IPS DF 6.9 (cell line): ENCODE measurements at places on chromosomes 4 and X.

DNA sequence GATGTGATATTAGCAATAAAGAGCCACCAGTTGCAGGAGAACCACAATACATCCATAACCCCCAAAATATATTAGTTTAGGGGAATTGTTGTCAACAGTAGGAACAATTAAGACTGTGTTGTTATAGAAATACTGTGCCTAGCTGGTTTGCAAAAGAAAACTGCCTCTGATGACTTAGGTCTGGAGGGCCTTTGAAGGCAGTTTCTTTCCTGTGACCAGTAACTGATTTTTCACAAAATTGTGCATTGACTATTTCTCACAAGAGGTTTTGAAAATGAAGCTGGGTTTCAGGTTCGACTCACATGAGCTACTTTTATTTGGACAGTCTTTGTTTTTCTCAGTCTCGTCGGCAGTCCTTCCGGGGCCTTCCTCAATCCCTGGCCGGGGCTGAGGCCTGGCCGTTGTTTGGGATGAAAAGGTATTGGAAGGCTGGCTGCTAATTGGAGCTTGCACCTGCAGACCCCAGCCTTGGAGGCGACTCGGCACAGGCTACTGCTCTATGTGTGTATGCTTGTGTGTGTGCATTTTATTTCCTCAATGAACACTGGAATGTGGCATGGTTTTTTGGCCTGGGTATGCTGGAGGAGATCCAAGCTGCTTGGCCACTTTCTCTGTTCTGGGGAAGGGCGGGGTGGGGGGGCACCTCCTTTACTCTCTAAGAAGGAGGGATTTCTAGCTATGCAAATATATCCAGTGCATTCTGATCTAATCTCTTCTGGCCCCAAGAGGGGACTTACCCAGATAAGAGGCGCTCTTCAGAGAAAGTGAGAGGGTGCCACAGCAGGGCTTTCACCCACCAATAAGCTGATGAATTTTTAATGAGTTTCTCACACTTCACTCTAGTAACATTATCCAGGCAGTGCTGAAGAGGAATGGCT is 49.5 kb upstream of the LNX1 start:
- H3K27ac ChIP-seq = no peak overlapping the region
- H3K27me3 ChIP-seq = no peaks in the 10 kb centered on the region
- H3K36me3 ChIP-seq = no peaks in the 10 kb centered on the region
- no peak overlapping the region for H3K4me3 ChIP-seq
- no peaks in the 10 kb centered on the region for H3K4me1 ChIP-seq
- no peak for DNase-seq

DNA sequence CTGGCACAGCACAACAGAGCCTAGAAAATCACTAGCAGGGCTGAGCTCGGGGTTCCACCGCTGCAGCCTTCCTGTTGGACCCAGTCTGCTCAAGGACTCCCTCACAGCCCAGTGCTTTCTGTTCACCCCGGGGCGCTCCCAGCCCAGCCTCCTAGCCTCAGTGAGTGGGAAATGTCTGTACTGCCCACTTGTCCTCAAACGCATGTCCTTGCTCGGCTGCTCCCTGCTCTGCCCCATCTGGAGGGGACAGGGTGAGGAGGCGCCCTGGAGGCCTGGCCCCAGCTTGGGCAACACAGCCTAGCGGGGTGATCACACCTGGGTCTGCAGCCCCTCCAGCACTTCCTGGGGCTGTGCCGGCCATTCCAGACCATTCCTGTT is 11.9 kb upstream of the CCNQ start:
- H3K4me1 ChIP-seq = no peaks in the 10 kb centered on the region
- no peak for DNase-seq
- H3K4me3 ChIP-seq = no peak overlapping the region
- no peaks in the 10 kb centered on the region; the same call in 1 of the 2 replicates for H3K27me3 ChIP-seq
- H3K36me3 ChIP-seq = no peaks in the 10 kb centered on the region
- H3K27ac ChIP-seq = no peak overlapping the region

- H3K36me3 ChIP-seq = no peaks in the 10 kb centered on the region; the same call in 1 of the 2 replicates
- no peak overlapping the region for H3K27ac ChIP-seq
- H3K27me3 ChIP-seq = no peaks in the 10 kb centered on the region
- DNase-seq = no peak
- H3K4me3 ChIP-seq = no peak overlapping the region
Observed at GRCh38 chrX:70338290-70338689, 48.4 kb downstream of the KIF4A start.

- H3K27me3 ChIP-seq = no peaks in the 10 kb centered on the region
- peaks cover 1% of the 10 kb centered on the region for H3K4me1 ChIP-seq
- no peak overlapping the region for H3K4me3 ChIP-seq
- no peak overlapping the region for H3K27ac ChIP-seq
- no peaks in the 10 kb centered on the region for H3K36me3 ChIP-seq
Observed at GRCh38 chr4:109665783-109666485, 37.3 kb downstream of the CASP6 start.

DNA sequence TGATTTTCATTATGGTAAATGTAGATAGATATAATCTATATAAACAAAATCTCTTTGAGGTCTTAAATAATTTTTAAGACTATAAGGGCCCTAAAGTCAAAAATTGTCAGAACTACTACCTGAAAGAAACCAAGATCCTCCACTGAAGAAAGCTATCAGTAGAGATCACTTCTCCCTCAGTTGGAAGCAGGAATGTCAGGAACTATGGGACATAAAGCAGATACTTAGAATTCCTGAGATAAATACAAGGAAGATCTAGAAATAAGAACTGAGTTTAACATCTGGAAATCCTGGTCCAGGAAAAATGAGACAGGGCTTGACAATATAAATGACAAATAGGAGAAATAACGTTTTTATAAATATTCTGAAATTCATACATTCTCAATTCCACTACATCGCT is 97.2 kb downstream of the ADAMTS3 start:
- no peaks in the 10 kb centered on the region for H3K4me1 ChIP-seq
- H3K27me3 ChIP-seq = no peaks in the 10 kb centered on the region
- H3K27ac ChIP-seq = no peak overlapping the region
- no peaks in the 10 kb centered on the region for H3K36me3 ChIP-seq
- no peak overlapping the region for H3K4me3 ChIP-seq
- no peak for DNase-seq

GRCh38 chrX:9953396-9953795 is 13.8 kb upstream of the CLDN34 start:
- H3K4me3 ChIP-seq = no peak overlapping the region
- DNase-seq = no peak
- H3K27me3 ChIP-seq = no peaks in the 10 kb centered on the region
- H3K4me1 ChIP-seq = no peaks in the 10 kb centered on the region
